Activated CD4-positive, alpha-beta T cell treated with anti-CD3 and anti-CD28 coated beads, Interleukin-10, Interleukin-2, amounts not matched to agents 100 ng/mL and 50 ng/mL, durations not matched to agents 16 hours and 8 hours (primary cell): ENCODE measurements at places on chromosomes 4 and X.

DNA sequence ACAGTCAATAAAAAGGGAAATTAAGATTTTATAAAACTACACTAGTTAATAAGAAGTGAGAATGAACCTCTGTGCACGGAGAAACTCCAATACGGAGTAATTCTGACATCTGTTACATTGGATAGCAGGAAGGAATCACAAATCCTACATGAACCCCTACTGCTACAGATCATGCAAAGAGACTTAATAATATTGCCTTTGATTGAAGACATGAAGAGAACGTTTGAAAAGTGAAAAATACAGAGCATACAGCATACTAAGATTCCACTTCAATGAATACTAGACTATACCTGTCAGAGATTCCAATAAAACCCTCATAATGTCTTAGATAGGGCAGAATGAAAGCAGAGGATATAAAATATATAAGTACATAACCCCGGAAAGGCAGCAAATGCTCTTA, 360.4 kb upstream of the GALNT7 start:
- no peak for DNase-seq

DNA sequence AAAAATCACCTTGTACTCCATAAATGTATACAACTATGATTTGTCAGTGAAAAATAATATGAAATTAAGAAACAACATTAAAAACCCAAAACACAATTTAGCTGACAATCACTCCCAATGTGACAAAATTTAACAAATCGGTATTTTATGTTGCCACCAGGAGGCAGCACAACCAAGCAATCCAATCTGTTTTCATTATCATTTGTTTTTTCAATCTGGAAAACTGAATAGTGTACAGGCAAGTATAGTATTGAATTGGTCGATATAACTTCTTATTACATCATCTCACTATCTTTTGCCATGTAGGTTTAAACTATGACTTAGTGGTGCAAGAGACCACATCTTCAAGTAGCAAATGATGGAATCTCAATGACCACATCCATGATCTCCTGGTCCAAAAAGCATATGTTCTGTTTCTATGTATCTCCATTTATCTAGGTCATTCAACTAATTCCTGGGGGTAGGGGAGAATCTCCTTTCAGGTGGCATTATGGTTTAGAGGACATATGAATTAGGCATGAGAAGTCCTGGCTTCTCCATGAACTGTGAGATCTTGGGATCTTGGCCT, 112.9 kb upstream of the AGA start:
- peak; percentile 26 for DNase-seq

GRCh38 chrX:41353985-41354384, 20.0 kb downstream of the DDX3X start:
- DNase-seq: no peak

GRCh38 chr4:7798178-7798995, 141.3 kb downstream of the AFAP1 start:
- no peak for DNase-seq

GRCh38 chrX:153395613-153396319, 5.4 kb downstream of the PNMA6E start:
- DNase-seq: no peak

DNA sequence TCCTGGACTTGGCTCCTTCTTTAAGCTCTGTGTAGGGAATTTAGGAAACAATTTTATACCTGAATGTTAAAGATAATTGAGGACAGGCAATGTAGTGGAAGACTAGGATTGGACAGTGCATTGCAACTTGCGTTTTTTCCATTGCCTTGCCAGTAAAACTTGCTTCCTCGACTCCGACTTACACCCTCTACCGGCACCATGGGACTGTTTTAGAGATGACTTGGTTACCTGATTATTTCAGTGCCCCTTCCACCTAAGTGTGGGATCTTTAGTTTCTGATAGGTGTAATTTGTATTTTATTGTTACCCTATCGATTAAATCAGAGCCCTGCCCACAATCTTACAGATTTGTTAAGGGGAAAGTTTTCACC, 1.2 kb downstream of the PRPS1 start:
- peak; percentile 36 for DNase-seq

GRCh38 chr4:91887926-91888325, 415.8 kb upstream of the GRID2 start:
- DNase-seq: no peak
